ENCODE measurements at places on chromosomes 13 and 19.
A peak's percentile ranks its signal among the peaks of the same experiment; 100 is the strongest.

DNA sequence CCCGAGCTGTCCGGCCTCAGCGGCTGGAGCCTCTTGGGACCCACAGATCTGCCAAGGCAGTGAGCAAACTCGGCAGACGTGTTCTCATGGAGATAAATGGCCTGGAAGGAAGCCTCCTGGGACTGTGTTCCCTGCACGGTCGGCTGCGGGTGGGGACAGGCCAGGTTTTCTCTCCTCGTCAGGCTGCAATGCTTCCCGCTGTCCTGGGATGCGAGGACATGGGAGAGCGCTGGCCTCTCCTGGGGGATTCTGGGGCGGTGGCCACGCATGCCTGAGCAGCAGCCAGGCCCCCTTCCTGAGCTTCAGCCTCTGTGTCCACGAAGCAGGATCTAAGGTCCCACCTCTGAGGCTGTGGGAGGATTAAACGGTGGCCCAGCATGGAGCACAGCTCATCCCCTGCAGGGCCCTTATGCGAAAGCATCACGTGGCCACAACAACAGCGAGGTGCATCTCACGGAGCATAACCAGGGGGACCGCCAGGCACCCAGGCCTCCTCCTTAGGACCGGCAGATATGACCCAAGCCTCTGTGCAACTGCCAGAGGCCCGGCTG lies 21.2 kb upstream of the C13orf46 start:
- DNase-seq: no peak

DNA sequence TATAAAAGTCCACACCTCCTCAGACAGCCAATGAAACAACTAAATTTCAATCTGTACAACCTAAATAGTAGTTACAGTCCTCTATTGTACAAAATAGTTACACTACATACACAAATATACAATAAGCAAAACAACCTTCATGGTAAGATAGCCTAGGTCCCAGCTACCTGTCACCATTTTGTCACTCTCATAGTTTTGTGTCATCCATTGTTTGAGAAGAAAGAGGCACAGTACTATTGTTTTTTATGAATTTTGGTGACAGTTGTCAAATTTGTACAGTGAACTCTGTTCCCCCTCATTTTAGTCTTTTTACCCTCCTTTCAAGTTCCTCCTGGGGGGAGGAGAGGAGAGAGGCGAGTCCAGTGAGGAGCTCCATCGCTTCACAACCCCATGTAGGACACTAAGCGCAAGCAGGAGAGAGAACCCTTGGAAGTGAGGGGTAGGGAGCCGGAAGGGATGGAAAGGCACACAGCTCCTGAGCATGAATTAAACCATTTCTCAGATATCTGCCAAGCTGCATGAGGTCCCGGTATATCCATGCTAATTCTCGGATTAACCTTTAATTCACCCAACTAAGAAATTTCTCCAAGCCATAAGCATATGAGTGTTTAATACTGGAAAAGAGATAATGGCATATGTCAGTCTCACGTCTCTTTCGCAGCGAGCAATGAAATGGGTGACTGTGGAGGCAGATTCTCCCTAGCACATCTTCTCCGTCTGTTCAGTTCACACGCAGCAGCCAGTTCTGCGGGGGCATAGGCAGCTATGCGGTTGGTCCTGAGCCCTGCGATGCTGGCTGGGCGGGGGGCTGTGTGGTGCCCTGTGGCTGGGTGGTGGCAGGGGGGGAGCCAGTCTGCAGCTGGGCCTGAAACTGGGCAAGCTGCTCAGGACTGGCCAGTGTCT lies 60.5 kb downstream of the SERP2 start:
- DNase-seq: no peak

DNA sequence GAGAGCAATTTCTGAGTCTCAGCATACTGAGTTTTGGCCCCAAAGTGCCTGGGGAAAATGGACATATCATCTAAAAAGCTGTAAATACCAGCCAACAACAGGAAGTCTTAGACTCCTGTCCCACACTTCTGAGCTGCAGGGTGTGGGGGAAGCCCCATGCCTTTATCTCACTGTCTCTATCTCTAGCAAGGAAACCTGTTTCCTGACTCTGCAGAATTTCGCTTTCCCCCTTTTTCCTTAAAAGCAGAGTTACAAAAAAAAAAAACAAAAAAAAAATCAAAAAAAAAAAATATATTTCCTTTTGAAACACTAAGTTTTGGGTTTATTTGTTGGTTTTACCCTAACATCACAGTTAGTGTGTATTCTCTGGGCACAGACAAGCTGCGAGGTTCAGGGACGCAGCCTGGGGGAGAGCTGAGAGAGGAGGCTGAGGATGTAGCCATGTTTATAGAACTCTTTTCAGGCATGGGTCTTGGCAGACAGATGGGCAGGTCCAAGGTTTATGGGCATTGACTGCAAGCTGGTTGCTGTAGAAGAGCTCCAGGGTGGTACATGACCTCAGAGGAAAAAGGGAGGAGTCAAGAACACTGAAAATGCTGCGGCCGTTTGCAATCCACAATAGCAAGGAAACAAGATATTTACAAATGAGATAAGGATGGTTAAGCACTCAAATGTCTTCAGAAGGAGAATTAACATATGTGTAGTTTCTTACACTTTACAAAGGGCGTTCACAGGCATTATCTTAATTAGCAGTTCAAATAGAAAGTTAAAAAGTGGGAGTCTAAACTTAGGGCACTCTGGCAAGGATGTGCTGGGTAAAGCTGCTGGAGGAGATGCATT lies 4.9 kb downstream of the MBNL2 start:
- DNase-seq: no peak

GRCh38 chr19:53394522-53394973 lies 401 bp upstream of the ZNF765 start:
- no peak for DNase-seq

DNA sequence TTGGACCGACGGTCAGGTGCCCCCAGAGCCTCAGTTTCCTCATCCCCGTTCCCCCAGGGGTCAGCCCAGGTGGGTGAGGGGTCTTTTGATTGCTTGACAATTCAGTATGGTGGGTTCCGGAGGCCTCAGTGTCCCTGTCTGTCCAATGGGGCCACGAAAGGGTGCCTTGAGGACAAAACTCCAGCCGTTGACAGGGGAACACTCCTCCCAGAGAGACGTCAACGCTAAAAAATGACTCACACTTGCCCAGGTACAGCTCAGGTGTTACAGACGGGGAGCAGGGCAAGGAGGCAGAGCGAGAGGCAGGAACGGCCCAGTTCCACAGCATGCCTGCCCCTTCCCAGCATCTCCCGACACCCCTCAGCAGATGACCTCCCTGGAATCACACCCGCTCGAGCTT lies 1.8 kb downstream of the TNFAIP8L1 start:
- no peak for DNase-seq

DNA sequence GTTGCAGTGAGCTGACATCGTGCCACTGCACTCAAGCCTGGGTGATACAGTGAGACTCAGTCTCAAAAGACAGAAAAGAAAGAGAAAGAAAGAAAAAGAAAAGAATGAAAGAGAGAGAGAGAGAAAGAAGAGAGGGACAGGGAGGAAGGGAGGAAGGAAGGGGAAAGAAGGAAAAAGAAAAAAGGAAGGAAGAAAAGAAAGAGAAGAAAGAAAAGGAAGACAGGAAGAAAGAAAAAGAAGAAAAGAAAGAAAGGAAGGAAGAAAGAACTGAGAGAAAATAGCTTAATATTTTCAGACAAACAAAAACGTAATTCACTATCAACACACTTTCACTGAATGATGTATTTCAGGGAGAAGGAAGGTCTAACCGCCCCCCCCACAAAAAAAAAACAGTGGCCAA lies 39.3 kb downstream of the ESD start:
- no peak for DNase-seq

GRCh38 chr13:86397635-86398034 lies 598.4 kb upstream of the SLITRK6 start:
- DNase-seq: no peak

DNA sequence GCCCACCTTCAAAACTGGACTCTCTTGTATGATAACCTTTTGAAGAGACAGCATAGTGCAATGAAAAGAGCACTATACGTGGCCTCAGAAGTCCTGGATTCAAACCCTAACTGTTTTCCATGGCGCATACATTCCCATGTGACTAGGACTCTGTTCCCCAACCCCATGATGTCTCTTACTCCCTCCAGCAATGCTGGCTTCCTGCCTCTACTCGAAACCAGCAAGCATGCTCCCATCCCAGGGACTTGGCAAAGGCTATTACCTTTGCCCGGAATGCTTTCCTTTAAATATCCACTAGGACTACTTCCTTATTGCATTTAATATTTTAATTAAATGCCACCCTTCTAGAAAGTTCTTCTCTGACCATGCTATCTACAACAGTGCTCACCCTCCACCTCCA lies 75.1 kb downstream of the CYSLTR2 start:
- no peak for DNase-seq

DNA sequence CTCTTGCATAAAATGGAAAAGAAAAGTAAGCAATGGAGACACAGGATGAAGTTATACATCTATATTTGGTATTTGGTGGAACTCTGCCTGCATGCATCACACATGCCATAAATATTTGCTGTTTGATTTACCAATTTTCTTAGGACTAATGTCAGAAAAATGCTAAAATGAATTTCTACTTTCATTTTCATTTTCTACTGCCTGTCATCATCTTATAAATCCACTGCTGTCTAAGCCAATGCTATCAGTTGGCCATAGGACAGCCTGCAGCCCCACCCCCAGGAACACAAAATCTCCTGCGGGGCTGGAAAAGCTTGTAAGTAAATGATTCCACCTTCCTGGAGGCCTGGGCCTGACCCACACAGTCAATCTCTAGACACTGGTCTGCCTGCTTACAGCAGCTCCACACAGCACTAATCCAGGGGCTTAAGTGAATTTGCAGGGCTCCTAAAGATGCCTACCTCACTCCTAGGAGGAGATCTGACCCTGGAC lies 122.0 kb downstream of the ENOX1 start:
- DNase-seq: peak; percentile 89

GRCh38 chr19:48308631-48309586 lies 16.4 kb upstream of the EMP3 start:
- DNase-seq: peak; percentile 47

- no peak for DNase-seq
Measured at GRCh38 chr19:50238043-50238442, 34.6 kb downstream of the MYH14 start.

GRCh38 chr19:35216833-35217648 lies 11.5 kb downstream of the FAM187B start:
- DNase-seq: no peak
